DMS153 (cell line): ENCODE measurements at places on chromosomes 5 and 9.

DNA sequence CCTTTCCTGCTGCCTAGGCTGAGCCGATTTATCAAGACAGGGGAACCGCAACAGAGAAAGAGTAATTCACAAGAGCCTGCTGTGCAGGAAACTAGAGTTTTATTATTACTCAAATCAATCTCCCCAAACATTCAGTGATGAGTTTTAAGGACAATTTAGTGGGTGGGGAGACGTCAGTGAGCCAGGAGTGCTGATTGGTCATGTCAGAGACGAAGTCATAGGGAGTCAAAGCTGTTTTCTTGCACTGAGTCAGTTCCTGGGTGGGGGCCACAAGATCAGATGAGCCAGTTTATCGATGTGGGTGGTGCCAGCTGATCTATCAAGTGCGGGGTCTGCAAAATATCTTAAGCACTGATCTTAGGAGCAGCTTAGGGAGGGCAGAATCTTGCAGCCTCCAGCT lies 19.0 kb downstream of the SNX24 start:
- no peak for DNase-seq

- no peak for DNase-seq
Measured at GRCh38 chr5:127068493-127069214, 4.6 kb downstream of the C5orf63 start.

- DNase-seq: no peak
Measured at GRCh38 chr9:3180696-3181048, 336.8 kb upstream of the PUM3 start.

DNA sequence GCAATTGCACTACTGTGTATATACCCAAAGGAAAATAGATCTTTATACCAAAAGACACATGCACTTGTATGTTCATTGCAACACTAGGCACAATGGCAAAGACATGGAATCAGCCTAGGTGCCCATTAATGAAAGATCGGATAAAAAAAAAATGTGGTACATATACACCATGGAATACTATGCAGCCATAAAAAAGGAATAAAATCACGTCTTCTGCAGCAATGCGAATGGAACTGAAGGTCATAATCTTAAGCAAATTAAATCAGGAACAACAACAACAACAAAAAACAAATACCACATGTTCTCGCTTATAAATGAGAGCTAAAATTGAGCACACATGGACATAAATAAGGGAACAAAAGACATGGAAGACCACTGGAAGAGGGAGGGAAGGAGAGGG lies 266.7 kb upstream of the CDH18 start:
- DNase-seq: no peak

GRCh38 chr5:7398596-7399280 lies 2.8 kb downstream of the ADCY2 start:
- peak; percentile 15 for DNase-seq

GRCh38 chr9:136412962-136413361 lies 2.5 kb downstream of the PMPCA start:
- DNase-seq: no peak

- no peak for DNase-seq
Measured at GRCh38 chr5:31068287-31068686, 125.2 kb upstream of the CDH6 start.

DNA sequence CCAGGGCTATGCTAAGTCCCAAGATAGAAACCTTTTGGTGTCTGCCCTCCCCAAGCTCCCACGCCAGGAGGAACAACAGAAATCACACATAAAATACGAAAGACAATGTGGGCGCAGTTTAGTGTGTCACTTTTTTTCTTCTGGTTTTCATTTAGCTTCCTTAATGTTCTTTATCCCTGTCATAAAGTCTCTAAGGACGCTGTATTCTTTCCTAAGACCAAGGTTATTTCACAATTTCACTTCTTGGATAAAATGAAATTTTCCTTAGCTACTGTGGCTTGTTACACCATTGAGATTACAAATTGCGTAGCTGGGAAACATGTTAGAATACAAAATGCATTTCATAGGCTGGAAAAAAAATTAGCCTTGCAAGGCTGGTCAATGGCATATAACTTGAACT lies 85.4 kb downstream of the GLIS3 start:
- no peak for DNase-seq

- DNase-seq: no peak
Measured at GRCh38 chr9:22693156-22693555, 246.5 kb downstream of the DMRTA1 start.

- DNase-seq: no peak
Measured at GRCh38 chr9:10538073-10538472, 74.7 kb downstream of the PTPRD start.

DNA sequence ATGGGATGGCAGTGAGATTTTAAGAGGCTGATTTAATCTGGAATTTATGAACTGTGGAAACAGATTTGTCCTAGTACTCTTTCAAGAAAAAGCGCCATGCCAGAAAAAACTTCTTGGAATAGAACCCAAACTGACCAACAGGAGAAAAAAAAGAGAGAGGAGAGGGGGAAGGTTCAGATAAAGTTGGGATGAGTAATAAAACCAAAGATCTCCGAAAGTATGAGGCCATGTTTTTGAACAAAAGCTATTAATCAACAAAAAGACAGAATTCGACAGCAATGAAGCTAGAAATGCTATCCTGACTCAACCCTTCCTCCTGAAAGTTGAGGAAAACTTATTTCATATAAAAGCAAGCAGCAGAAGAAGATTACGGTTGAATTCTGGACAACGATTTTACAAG lies 135.5 kb downstream of the CEMIP2 start:
- DNase-seq: no peak

DNA sequence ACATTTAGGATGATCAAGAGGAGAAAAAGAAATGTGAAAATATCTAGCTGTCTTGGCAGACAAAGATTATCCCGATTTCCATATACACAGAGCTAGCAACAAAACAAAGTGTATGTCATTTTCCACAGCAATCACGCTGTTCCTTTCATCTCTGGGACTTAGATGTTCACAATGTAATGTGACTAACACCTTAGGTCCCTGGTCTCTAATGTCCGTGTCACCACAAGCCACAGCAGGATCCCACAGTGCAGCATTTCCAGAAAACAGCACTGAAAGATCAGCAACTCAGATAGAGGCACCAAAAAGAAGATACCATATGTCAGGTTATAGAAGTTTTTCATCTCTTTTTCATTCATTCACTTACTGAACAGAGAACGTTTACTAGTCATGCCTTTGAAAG lies 118.0 kb upstream of the TNPO1 start:
- DNase-seq: no peak

GRCh38 chr5:27769748-27770402 lies 731.5 kb upstream of the CDH9 start:
- no peak for DNase-seq

- DNase-seq: no peak
Measured at GRCh38 chr5:143402553-143403333, 743 bp downstream of the NR3C1 start.

DNA sequence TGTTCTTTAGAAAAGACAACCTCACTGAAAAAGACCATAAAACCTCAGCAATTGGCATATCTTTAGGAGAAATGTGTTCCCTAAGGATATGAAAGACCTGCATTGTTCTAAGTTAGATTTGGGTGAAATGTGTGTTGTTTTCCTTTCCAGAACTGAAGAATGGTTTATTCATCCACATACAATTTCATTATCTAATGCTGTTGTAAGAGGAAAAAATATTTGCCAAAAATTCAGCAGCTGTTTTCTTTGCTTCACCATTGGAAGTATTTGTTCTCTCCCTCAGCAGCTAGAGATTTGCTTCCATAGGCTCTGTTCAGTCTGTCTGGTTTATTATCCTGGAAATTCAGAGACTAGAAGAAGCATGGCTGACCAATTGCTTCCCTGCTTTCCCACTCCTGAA lies 150.9 kb downstream of the ISOC1 start:
- no peak for DNase-seq

DNA sequence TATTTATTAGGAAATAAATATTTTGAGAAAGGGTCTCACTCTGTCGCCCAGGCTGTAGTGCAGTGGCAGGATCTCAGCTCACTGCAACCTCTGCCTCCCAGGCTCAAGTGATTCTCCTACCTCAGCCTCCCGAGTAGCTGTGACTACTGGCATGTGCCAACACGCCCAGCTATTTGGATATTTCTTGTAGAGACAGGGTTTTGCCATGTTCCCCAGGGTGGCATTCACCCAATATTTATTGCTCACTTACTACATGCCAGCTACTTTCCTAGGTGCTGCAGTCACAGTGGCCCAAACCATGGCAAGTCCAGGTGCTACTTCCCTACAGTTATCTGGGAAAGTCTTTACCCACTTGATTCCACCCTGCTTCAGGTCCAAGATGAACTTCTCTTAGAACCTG lies 8.3 kb upstream of the MED7 start:
- DNase-seq: no peak

GRCh38 chr5:84168841-84169240 lies 215.8 kb downstream of the EDIL3 start:
- DNase-seq: no peak

- DNase-seq: no peak
Measured at GRCh38 chr9:95338243-95338642, 20.7 kb upstream of the FANCC start.

- no peak for DNase-seq
Measured at GRCh38 chr9:92663126-92663525, 6.8 kb downstream of the IPPK start.

GRCh38 chr9:95772320-95773052 lies 103.0 kb upstream of the ERCC6L2 start:
- DNase-seq: peak; percentile 19

- DNase-seq: no peak
Measured at GRCh38 chr5:4191041-4191440, 595.4 kb downstream of the IRX1 start.

DNA sequence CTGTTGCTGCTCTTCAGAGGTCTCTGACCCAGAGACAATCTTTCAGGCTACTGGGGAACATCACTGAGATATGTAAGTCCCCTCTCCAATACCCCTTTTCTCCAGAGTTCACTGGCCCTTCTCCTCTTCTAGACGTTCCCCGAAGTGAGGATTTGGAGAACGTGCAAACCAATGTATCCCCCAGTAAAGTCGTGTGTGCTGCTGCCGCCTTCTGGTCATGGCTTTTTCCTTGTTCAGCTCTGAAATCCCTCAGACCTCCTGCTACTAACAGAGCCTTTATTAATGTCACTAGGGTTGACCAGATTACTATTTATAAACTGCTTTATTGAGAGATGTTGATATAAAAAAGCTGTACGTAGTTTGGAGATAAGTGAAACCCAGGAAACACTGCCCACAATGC lies 1028.6 kb downstream of the CDH9 start:
- no peak for DNase-seq
